ENCODE measurements at places on chromosomes 6 and 20.
A peak's percentile ranks its signal among the peaks of the same experiment; 100 is the strongest.

GRCh38 chr6:72048080-72048479 is 161.7 kb downstream of the RIMS1 start:
- DNase-seq, result no peak

GRCh38 chr6:11035616-11036350 is 8.3 kb downstream of the ELOVL2 start:
- no peak for DNase-seq

DNA sequence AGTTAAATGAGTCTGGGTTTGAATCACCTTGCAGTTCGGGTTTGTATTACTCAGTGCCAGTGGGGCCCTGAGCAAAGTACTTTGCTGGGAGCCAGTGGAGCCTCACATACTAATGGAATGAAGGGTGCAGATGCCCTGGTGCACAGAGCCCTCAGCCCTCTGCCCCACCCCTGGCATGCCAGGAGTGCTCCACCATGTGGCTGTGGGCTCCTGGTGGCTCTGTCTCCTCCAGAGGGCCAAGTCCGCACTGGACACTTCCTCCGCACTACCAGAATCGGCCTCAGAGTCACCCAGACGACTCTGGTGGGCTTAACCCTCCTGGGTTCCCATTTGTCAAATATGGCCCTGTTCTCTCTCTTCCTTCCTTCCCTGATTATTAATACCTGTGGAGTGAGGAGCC is 94.0 kb downstream of the STK35 start:
- DNase-seq, result no peak

- DNase-seq, result no peak
Observed at GRCh38 chr6:13045676-13046075, 282.7 kb downstream of the TBC1D7 start.

DNA sequence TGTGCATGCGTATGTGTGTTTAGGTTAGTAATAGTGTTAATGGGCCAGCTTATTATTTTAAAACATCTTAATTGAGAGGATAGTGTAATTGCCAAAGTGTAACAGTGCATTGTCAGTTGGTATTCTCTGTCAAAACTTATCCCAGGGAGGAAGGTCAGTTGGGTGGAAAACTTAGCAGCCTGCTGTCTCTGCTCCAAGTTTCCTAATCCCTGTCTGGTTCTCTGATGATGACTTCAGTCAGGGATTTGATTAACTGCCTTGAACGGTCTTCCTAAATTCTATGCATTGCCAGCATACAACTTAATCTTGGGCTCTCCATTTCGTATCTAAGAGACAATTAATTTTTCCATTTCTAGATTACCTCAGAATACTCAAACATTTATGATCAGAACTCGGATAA is 51.1 kb downstream of the L3MBTL3 start:
- no peak for DNase-seq

DNA sequence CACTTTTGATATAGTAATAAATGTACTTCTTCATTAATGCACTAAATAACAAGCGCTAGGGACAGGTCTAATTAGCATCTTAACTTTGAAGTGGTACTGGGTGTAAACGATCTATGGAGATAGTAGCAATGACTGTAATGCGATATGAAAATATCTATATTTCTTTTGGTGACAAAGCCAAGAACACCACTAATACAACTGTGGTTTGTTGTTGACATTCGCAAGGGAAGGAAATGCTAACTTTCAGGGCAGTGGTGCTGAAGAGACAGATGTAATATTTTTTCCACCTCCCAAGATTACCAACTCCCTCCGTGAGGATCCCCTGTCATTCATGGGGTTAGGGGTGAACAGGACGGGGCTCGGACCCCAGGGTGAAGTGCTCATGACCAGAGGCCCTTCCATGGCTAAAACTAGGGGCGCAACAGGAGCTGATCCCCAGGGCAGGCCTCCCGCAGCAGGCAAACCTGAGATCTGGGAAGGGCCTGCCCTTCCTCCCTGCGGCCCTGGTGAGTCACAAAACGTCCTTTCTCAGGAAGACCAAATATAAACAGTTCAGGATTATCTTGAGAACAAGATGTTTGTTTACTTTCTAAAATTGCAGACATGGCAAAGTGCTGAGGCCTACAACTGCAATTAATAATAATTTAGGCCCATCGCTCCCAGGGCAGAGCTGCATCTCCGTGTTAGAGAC is 65.0 kb upstream of the TOX2 start:
- DNase-seq, result no peak

- DNase-seq, result no peak
Observed at GRCh38 chr6:157304899-157305663, 18.2 kb downstream of the TMEM242 start.

GRCh38 chr6:36314221-36315014 is 22.3 kb downstream of the BNIP5 start:
- DNase-seq, result no peak

GRCh38 chr20:37179683-37180524 is 556 bp upstream of the MROH8 start:
- DNase-seq, result no peak

DNA sequence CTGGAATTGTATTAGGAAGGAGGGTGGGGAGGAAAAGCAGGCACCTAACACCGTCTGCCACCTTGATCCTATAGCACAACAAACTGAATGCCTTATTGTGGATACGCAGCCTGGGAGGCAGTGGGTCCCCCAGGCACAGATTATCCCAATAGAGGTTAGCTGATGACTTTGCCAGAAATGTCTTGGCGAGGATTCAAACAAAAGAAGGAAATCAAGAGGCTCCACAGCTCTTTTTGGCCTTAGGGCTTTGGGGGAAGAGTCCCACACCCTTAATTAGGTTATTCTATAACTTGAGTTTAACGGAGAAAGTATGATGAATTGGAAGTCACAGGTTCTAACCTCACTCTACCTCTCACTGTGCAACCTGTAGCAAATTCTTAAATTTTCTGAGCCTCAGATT is 102.0 kb downstream of the MRPL14 start:
- no peak for DNase-seq

DNA sequence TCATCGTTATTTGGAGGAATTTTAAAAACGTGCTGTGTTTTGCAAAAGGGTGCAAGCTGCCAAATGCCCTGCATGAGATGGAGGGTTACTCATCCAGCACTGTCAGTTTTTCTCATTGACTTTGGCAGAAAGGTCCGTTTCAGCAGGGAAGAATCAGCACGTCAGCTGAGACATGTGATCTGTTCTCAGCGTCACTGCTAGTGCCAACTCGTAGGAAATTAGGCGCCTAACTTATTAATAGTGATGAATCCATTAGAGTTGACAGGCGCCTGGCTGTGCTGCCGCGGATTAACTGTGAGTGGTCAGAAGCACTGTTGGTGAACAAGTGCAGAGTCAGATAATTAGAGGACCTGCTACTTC is 175.5 kb upstream of the FOXQ1 start:
- no peak for DNase-seq

GRCh38 chr6:151390851-151391470 is 398 bp downstream of the ZBTB2 start:
- DNase-seq, result peak; percentile 70

DNA sequence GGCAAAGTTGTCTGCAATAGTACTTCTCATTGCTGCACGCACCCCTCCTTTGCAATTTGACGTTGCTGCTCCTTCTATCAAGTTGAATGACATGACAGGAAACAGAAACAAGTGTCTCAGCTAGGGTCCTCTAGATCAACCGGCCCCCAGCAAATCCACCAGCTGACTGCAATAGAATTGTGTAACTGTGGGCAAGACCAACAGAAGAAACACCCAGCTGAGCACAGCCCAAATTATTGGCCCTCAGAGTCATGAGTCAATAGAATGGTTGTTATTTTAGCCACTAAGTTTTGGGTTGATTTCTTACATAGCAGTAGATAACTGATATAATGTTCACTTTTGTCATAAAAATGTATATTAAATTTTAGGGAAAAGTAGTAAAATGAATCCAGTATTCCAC is 202.7 kb downstream of the MAFB start:
- no peak for DNase-seq
